ENCODE measurements at places on chromosomes 7 and 10.
A peak's percentile ranks its signal among the peaks of the same experiment; 100 is the strongest.

DNA sequence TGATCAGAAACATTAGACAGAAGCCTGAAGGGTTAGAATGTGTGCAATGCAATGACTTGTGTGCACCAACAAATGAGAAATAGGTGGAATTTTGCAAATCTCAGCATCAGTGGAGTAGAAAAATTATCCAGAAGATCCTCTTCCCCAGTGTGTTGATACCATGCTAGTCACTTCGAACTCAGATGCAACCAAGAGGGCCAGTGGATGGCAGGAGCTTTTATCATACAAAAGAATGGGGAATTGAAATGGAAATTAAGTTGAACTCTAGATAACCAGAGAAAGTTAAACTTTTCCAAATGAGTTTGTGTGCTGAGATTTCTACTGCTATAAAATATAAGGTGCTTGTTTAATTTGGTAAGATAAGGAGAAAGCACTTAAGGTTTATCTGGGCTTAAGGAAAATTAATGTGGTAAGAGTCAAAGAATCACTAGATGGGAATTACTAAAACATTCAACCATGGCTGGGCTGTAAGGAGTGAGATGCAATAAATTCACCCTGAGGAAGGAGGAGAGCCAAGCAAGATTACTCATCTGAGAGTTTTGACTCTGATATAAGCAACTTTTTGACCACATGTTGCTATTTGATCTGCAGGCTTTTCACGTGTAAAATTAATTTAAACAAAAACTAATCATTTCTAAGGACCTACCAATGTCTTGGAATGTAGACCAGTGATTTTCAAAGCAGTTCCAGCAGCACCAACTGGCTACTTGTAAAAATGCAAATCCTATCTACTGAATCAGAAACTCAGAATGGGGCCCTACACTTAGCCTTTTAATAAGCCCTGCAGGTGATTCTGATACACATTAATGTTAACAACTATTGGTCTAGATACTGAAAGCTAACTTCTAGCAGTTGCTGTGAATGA, 113.2 kb downstream of the CDC14C start:
- no peak for DNase-seq

GRCh38 chr7:33590916-33591315, 314.4 kb upstream of the BMPER start:
- DNase-seq: no peak

DNA sequence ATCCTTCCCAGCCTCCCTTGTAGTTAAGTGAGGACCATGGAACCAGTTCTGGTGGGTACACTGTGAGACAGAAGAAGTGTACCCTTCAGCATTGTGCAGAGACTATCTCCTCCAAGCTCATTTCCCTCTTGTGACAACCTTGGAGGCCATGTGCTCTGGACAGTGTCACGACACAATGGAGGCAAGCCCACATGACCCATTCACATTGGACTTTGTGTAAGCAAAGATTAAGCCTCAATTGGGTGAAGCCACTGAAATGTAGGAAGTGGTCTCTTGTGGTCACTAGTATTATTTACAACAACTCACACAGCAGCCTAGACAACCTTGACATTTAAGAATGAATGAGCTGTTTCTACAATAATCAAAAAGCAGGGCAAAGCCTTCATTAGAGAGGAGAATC, 124.2 kb downstream of the INHBA start:
- DNase-seq: no peak

DNA sequence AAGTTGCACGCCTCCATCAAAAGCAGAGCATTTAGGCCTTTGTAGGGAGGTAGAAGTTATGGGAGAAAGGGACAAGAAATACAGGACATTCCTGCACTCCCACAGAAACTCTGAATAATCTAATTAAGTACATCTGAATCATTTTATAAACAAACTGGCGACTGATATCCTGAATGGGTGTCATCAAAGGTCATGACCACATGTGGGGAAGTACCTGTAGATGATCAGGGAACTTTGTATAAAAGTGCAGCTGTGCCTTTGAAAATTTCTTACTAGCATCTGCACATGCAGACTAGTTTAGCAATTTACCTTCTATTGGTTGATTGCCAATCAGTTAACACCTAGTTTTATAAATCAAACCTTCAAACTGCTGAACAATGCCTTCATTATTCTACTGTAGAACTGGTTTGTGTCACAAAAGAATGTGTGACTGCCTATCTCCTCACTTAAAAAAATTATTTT, 17.1 kb downstream of the STEAP4 start:
- no peak for DNase-seq

DNA sequence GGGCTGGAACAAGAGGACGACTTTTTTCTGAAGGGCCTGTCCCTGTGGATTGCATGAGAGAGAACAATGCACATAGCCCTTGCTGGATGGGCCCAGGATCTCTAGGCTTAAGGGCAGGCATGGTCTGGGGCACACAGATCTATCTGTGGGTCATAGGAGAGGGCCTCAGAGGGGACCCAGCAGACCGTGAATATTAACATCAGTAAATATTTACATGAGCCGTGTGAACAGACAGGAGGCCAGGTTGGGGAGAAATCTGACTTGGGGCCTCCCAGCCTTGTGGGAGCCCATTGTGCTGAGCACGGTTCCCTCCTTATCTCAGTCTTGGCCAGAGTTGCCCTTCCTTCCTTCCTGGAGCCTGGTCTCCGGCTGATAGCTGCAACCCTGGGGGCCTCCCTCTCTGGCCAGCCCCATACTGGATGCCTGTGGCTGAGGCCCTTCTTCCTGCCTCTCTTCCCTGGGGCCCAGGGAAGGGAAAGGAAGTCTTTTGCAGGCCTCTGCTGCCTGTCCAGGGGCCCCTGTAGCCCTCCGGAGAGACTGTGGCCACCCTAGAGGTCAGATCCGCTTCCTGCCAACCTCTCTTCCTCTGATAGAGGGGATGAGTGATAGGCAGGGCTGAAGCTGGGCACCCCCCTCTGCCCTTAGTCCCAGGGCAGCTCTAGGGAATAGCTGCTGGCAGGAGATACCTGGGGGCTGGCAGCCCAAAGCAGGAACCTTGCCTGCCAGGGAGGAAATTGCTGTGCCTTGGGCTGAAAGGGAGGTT, 44.5 kb upstream of the TRIM8 start:
- no peak for DNase-seq

GRCh38 chr10:22570733-22571430, 143.5 kb downstream of the PIP4K2A start:
- DNase-seq: peak; percentile 24

- DNase-seq: no peak
These were observed 78.2 kb upstream of the CHST15 start for GRCh38 chr10:124171561-124171960.

DNA sequence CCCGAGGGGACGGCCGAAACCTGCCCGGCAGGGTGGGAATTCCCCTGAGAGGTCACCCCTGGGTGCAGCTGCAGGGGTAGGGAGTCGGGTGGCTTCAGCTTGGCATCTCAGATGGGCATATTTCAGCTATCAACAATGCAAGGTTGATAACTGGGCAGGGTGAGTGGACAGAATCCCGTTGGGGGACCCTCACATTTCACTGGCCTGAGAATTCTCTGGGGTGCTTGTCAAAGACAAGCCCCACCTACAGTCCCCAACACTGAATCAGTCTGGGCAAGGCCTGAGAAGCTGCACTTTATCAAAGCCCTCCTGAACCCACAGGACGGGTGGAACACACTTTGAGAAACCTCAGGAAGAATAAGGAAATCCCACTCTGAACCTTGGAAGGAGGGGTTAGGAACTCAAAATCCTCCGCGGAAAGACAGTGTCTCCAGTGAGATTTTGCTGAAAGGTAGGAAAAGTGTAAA, 3.1 kb downstream of the RGS10 start:
- DNase-seq: peak; percentile 18

- no peak for DNase-seq
These were observed 270.6 kb downstream of the TWIST1 start for GRCh38 chr7:18846765-18847215.

DNA sequence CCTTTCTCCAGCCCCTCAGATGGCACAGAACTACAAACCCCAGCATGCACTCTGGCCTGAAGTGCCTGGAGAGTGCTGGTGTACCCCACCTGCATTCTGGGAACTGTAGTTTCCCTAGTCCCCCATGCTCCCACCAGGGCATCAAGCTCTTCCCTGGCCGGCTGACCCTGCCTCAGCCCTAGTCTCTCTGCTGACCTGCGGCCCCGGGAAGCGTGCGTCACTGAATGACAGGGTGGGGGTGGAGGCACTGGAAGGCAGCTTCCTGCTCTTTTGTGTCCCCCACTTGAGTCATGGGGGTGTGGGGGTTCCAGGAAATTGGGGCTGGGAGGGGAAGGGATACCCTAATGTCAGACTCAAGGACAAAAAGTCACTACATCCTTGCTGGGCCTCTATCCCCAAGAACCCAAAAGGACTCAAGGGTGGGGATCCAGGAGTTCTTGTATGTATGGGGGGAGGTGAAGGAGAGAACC, 2.1 kb downstream of the NOS3 start:
- DNase-seq: no peak
